ENCODE measurements at places on chromosomes 7 and 10.

GRCh38 chr10:113609704-113610108 is 54.1 kb downstream of the NRAP start:
- no peak for DNase-seq

DNA sequence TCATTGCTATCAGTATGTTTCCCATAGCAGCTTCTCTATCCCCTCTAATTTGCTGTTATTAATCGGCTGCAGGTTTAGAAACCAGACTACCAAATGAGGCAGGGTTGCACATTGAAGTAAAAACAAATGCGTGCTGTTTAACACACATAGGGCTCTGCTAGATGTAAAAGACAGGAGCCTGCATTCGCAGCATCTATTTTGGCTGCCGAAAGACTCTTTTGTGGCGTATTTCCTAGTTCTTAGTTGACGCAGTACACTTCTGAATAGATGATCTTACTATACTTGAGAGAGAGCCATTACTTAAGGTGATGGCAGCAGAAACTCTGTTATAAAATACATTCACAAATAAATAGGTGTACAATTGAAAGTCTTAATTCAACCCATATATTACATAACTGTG is 21.4 kb downstream of the SGCE start:
- DNase-seq = no peak

DNA sequence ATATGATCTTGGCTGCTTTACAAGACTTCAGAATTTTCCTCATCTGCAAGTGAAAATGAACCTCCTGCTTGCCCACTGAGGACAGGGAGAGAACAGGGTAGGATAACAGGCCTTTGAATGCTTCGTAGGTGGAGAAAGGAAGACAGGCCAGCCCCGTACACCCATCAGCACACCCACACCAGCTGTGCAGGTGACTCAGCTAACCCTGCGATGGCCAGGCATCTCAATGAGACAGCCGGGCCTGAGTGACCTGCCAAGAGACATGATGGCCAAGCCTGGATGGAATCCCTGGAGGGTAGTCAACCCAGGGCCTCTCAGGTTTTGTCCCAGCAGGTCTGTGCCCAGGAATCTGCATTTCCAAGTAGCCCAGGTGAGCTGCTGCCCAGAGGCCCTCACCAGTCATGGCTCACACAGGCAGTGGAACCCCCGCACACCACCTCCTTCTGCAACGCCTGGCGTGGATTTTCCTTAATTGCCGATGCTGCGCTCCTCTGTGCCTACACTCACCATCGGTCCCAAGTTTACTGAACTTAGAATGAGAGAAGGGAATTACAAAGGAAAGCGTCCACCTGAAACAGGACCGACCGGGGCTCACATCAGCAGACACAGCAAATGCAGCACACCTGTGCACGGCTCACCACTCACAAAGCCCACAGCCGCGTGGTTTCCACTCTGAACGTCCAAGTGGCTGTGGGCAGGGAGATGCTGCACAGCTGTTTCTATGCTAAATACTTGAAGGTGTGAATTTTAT is 163.7 kb downstream of the DIP2C start:
- no peak for DNase-seq

DNA sequence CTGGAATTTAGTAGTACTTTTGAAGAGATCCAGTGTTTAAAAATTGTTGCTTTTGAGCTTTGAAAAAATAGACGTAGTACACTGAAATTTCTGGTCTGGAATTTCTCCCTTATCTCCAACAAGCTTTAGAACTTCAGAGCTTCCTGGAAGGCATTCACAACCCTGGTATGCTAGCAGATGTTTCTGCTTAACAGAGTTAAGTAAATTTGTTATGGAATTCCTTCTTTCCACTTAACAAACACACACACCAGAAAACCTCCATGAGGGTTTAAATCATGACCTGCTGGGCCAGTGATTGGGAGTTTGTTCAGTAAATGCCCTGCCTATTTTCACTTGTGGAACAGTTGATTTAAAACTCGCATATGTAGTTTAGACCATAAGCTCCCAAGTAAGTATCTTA is 13.7 kb downstream of the ASB15 start:
- DNase-seq = no peak
